Eye (tissue), 1 donor: ENCODE measurements at places on chromosomes 1 and 21.

DNA sequence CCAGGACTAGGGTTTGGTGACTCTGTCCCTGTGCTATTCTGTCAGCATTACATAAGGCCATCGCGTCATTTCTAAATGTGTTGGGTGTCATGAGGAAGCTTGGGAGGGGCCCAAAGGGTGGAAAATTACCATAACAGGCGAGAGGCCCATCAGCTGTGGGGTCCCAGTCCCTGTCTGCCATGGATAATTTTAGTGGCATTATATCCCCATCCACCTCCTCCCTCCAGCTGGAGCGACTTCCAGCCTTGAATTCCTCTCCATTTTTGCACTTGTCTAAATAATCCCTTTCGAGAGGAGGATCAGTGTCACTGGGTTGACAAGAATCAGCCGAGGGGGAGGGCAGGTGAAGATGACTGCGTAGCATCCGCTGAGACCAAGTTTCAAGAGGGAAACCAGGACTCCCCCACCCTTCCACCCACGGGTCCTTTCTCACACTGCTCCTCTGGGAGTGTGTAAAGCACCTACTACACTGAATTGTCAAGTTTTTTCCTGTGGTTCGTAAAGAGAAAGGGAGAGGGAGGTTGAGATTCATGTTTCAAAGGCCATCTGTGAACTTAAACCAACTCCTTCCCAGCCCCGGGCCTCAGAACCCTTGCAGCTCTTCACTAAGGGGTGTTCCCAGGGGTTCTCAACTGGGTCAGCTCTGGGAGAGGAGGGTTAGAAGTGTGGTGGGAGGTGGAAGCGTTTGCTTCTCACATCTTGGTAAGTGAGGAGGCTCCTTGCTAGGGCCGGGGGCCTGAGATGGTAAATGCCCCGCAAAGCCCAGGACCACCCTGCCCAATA, 29.2 kb downstream of the VASH2 start:
- DNase-seq = peak; percentile 27

GRCh38 chr1:19369396-19370090, 57.4 kb downstream of the SLC66A1 start:
- no peak for DNase-seq

- peak; percentile 96 for DNase-seq
Observed at GRCh38 chr1:32200226-32201010, at the start of gene CCDC28B. TSS of gene CCDC28B (plus strand) at chr1:32200595. CDS start at chr1:32201936, 1,341 bp downstream.

DNA sequence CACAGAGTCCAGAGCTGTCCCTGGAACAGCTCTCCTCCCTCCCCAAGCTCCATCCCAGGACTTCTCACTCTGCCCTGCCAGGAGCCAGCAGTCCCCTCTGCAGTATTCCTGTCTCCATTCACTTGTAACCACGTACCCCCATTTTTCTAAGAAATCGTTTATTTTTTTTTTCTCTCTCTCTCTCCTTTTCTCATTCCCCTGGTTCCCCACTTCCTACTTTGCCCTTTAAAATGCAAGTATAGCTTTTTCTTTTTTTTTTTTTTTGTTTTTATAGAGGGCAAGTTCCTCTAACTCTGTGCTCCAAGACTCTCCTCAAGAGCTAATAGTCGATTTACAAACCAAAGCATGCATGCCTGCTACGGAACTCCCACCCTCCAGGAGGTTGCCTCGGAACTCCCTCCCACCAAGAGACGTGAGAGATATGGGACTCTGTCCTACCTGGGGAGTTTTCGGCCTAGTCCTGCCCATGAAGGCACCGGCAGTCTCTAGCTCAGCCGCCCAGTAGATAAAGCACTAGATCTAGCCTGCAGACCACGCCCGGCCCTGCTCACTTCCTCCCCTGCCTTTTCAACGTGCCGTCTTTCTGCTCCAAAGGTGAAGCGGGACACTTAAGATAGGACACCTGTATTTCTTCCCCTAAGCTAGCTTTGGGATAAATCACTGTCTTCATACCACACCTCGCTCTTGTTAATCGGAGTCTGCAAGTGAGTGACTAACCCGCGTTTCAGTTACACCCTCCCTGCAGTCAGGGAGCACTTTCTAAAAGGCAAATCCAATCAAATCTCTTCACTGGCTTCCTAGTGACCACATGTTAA, 27.7 kb downstream of the TNFRSF9 start:
- DNase-seq = no peak

- DNase-seq = no peak
Observed at GRCh38 chr1:64594446-64594845, 124.5 kb downstream of the CACHD1 start.

DNA sequence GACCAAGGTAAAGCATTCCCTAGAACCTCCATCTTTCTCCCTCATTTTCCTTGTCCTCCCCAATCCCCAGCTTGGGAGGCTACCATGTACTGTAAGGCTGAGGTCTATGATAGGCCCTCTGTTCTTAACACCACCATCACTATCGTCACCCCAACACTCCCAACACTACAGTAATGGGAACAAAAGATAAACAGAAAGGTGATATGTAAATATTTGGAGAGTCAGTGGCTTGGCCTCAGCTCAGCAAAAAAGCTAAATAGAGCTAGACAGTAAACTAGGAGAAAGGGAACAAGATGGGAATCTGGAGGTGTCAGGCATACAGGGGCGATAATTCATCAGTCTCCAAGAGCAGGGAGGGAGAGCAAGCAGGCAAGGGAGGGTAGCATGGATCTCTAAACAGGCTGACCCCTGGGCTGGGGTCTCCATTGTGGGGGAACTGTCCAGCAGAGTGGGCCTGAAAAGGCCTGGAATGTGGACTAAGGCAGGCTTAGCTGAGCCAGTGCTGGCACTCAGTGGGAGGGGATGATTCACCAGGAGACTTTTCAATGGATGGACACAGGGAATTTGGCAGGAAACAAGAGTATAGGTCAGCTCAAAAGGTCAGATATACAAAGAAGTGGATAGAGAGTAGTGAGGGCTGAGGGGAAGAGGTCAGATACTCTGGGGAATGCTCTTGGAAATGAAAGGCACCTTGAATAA, 6.7 kb downstream of the WNT2B start:
- no peak for DNase-seq

DNA sequence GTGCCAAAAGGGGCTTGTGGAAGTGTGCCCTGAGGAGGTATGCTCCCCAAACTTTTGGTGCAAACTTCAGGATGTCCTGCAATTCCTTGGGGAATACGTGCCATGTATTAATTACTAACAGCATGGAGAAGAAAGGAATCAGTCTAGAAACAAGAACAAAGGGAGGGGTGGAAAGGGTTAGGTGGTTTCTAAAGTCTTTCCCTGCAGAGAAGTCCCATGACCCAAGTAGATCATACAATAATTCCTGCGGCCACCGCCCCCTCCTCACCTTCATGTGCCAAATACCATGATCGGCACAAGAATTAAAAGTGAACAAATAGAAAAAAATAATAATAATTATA, 258.2 kb downstream of the PLPP3 start:
- DNase-seq = no peak

- no peak for DNase-seq
Observed at GRCh38 chr1:115194506-115194905, 105.2 kb upstream of the TSPAN2 start.

- no peak for DNase-seq
Observed at GRCh38 chr1:41735139-41735538, 183.6 kb downstream of the HIVEP3 start.

DNA sequence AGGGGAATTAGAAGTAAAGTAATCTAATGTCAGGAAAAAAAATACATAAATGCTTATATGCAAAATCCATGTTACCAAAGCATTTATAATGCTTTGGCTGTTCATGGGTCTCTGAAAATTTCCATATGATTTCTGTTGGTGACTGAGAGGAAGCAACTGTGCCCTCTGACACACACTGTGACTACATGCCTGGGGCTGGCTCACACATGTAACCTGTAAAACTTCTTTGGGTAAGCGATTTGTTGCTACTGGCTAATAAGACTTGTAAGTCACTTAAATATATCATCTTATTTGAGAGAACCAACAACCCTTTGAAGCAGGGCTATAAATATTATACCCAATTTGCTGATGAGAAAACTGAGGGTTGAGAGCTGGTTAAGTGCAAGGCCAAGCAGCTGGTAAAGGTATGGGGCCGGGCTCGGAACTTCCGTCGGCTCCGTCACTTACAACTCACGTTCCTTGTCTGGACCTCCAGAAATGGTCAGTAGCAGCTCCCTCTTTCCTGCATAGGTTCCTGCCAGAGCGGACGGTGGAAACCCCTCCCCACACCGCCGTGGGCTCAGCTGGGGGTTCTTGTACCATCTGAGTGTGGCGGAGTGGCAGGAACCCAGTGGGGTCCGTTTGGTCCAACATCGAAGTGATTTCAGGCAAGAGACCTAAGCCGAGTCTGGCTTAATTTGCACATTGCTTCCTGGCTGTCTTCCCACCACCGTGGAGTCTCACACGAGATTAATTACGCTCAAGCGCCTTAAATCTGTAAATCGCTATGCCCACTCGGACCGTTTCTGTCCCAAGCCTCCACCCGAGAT, 714 bp downstream of the DFFA start:
- no peak for DNase-seq

GRCh38 chr1:234201600-234201999, 171.7 kb upstream of the COA6 start:
- DNase-seq = no peak

DNA sequence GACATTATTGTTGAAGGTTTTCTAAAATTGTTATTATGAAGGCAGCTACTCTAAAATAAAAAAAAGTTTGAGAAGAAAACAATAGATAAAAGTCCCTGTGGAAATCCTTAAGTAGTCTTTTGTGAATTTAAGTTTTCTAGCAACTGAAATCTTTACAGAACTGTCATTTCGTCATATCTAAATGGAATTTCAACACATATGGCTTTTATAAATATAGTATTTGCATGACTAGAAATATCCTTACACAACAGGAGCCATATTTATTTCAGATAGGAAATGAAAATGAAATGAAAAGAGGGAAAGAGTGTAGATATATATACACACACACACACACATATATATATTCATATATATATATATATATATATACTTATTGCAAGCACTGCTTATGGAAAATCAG, 204.7 kb upstream of the RGS18 start:
- DNase-seq = no peak

- no peak for DNase-seq
Observed at GRCh38 chr1:247378334-247379073, 37.5 kb upstream of the NLRP3 start.

DNA sequence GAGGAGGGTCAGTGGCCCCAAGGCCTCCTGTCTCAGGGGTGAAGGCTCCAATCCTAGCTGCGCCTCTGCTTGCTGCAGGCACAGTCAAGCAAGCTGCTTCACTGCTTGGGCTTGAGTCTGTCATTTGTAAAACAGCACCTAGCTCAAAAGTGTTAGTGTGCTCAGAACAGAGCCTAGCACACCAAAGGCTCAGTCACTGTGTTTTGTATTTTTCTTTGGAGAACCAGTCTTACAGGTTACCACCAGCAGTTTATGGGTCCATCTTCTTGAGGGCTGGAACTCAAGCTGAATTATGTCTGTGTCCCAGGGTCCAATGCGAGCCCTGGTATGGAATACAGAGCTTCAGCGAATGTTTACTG, 113.6 kb downstream of the DMRTB1 start:
- no peak for DNase-seq

DNA sequence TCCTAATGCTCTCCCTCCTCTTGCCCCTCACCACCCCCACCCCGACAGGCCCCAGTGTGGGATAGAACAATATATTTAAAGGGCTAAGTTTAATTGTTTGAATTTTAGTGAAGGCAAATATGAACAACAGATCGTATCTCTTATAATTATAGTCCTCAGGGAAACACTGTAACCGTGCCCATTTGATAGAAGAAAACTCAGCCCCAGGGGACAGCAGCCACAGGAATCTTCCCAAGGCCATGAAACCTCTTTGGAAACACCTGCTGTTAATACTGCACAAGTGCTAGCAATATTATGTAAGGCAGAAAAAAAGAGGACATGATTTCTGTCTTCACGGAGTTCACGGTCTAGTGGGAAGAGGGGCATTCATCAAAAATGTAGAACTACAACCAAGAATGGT, 142.2 kb downstream of the URB2 start:
- no peak for DNase-seq

DNA sequence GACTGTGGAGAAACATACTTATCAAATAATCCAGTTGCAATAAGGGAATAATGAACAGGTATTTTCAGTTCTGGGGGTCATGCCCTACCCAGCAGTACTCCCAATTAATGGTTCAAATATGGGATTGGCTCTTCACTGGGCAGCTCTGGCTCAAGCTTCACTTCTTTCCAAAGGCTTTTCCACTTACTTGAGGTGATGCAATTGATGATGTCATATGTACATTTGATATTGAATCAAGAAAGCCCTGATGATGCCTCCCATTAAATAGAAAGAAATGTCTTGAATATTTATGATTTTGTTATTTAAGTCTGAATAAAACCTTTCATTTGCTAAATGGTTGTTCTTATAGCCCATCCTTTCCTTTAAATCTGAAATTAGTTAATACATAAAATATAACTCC, 789.9 kb downstream of the USP25 start:
- no peak for DNase-seq

DNA sequence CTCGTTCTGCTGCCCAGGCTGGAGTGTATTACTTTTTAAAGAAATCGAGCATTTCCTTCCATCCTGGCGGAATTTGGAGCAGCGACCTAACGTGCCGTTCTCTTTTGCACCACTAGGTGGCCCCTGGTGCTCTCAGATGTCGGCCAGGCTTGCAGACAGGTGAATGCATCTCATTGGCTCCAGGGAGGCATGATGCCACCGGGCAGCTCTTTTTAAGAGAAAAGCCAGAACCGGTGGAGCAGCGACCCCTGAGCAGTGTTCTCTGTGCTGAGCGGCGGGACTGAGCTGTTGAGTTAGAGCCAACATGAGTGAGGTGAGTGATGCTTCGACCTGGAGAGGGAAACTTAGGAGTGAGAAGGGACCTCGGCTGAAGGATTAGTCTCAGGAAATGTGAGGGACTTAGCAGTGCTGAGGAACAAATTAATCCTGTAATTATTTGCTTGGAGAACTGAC, at the start of gene PCP4:
Gene PCP4, plus strand, starts transcription at position 241 of the 453 bp plus-strand sequence. Its CDS starts 64 bp downstream, at position 305.
- DNase-seq = peak; percentile 88

- no peak for DNase-seq
Observed at GRCh38 chr1:11534846-11535245, 55.9 kb downstream of the DISP3 start.

DNA sequence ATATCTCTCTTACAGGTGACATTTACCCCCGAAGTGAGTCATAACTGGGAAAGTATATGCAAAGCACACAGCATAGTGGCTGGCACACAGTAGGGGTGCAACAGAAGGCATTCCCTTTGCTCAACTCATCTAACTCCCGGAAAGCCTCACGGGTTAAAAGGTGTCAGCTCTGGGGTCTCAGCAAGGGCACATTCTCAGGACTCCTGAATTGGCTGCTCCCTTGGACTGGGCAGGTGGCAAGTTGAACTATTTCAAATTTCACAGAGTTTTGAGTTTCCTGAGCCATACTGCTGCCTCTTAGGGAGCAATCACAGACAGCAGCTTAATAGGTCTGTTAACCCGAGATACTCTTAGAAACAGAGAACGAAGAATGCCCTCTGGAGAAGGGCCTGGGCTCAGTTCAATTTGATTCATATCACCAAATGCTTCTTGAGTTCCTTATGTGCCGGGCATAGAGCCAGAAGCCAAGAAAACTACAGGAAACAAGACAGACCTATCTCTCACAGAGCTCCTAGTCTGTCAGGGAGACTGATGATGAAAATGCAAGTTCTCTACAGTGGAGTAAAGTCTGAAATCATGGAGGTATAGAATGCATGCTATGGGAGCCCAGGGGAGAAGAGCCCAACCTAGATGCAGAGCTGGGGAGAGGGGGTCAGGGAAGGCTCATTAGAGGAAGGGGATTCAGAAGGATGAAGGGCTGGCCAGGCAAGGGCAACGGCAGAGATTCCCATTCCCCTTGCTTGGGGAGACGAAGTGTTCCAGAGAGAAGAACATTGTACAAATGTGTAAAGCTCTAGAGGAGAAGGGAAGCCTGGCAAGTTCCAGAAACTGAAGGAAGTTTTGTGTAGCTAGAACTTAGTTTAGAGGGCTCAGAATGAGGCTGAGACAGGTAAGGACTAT, 143.9 kb upstream of the HMGB4 start:
- DNase-seq = no peak

GRCh38 chr1:161228032-161228431, 2.2 kb downstream of the TOMM40L start:
- DNase-seq = no peak
